IMR-90 (cell line): ENCODE measurements at places on chromosomes 12 and 14. TPM values are rescaled to one million over a fixed set of nuclear protein-coding genes. Genes with fewer than 3 reads are reported as not detected.

The TMEM119 gene
- total RNA-seq = 6.7 and 8.1 TPM in 2 replicates

The IFI27 gene
- total RNA-seq = under 0.01 TPM in 1 of 2 replicates, not detected in the other

The LMNTD1 gene
- total RNA-seq = 4.3 and 4.7 TPM in 2 replicates

The PTPN6 gene
- total RNA-seq = under 0.01 TPM in 1 of 2 replicates, not detected in the other

The COL2A1 gene
- not detected in 2 replicates for total RNA-seq

The CCDC38 gene
- not detected in 2 replicates for total RNA-seq

The ITGA5 gene
- 144 and 159 TPM in 2 replicates for total RNA-seq

The TAS2R13 gene
- total RNA-seq = 0.90 and 1.4 TPM in 2 replicates

The ABCD2 gene
- total RNA-seq = not detected in 2 replicates

The KRT79 gene
- total RNA-seq = under 0.01 TPM in 1 of 2 replicates, not detected in the other

The MYH7 gene
- total RNA-seq = not detected in 2 replicates

The RAB5B gene
- total RNA-seq = 54.4 and 56.5 TPM in 2 replicates

The MMP14 gene
- total RNA-seq = 124 and 156 TPM in 2 replicates

The ASPG gene
- total RNA-seq = not detected in 2 replicates

The LPAR5 gene
- not detected in 2 replicates for total RNA-seq

The POTEG gene
- total RNA-seq = not detected in 2 replicates

The TNFAIP2 gene
- 5.0 and 6.3 TPM in 2 replicates for total RNA-seq

The PTGDR gene
- total RNA-seq = not detected in 2 replicates

The TAS2R7 gene
- total RNA-seq = not detected in 2 replicates

The ACSS3 gene
- 1.4 and 2.0 TPM in 2 replicates for total RNA-seq

The PRKD1 gene
- total RNA-seq = 12.8 and 12.9 TPM in 2 replicates

The TAS2R43 gene
- total RNA-seq = 0.90 and 1.9 TPM in 2 replicates

The LYZ gene
- not detected in 2 replicates for total RNA-seq

The GXYLT1 gene
- total RNA-seq = 8.6 and 18.1 TPM in 2 replicates

The ZC2HC1C gene
- 0.28 and 0.54 TPM in 2 replicates for total RNA-seq

The DUSP16 gene
- total RNA-seq = 10.0 and 10.6 TPM in 2 replicates

The SLC7A7 gene
- 1.4 and 2.0 TPM in 2 replicates for total RNA-seq

The PRICKLE1 gene
- 20.8 and 21.3 TPM in 2 replicates for total RNA-seq

The RERGL gene
- total RNA-seq = not detected in 2 replicates

The ADSS1 gene
- 1.8 and 2.5 TPM in 2 replicates for total RNA-seq

The RAD9B gene
- total RNA-seq = 0.18 and 0.56 TPM in 2 replicates

The PLA2G1B gene
- not detected in 2 replicates for total RNA-seq

The KRT78 gene
- total RNA-seq = not detected in 2 replicates

The AVPR1A gene
- total RNA-seq = not detected in 2 replicates

The PROX2 gene
- not detected in 2 replicates for total RNA-seq

The SIX6 gene
- not detected in 2 replicates for total RNA-seq

The TAS2R9 gene
- under 0.01 TPM in 1 of 2 replicates, not detected in the other for total RNA-seq

The MLF2 gene
- 236 and 244 TPM in 2 replicates for total RNA-seq

The AICDA gene
- not detected in 2 replicates for total RNA-seq

The GARIN6 gene
- not detected in 2 replicates for total RNA-seq

The A2M gene
- 0.56 and 1.1 TPM in 2 replicates for total RNA-seq

The CDCA3 gene
- 23.5 and 30.3 TPM in 2 replicates for total RNA-seq

The PTCSC3 gene
- not detected in 2 replicates for total RNA-seq

The RASSF9 gene
- 0.18 and 0.28 TPM in 2 replicates for total RNA-seq

The RNU4-1 gene
- total RNA-seq = under 0.01 TPM in 2 replicates

The TESPA1 gene
- not detected in 2 replicates for total RNA-seq

The AJUBA gene
- total RNA-seq = 57.2 and 67.6 TPM in 2 replicates

The KRT81 gene
- under 0.01 TPM in 2 replicates for total RNA-seq

The CMKLR1 gene
- total RNA-seq = not detected in 2 replicates
